ENCODE measurements at places on chromosomes 16 and 17.

DNA sequence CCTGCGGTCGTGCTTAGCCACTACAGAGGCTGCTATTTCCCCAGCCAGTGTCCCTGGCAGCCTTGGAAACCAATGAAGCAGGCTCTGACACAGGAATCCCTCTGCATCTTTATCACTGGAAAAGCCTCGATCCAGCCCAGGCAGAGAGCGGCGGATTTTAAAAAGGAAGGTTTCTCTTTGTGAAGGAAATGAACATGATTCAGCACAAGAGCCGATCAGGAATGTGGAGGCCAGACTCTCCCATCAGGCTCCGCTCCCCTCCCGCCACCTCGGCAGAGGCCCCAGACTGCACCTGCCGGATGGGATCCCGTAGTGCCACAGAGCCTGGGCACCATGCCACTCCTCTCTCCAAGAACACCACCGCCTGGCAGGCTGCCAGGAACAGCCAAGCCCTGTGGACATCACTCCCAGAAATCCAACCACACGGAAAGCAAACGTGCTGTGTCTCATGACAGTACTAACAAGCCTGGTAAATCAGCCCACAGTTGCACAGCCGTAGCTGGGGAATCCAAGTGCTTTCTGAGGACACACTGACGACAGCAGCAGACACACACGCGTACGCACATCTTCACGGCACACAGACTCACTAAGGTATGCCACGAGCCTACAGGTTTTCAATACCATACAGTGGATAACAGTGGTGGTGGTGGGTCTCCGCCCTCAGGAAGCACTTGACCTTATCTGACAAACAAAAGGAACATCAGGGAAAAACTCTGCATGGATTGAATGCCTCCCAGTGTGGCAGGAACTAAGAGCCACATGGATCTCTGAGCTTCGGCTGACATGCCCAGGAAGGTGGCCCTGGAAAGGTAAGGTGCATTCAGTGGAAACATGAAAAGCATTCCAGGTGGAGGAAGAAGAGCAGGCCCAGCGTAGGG is 5.4 kb downstream of the LRRC75A start:
- no peak for DNase-seq

- DNase-seq, result no peak
Observed at GRCh38 chr17:750431-751037, 1.5 kb downstream of the GEMIN4 start.

GRCh38 chr17:29941334-29941733 is at the start of gene EFCAB5:
TSS of gene EFCAB5 (plus strand) at chr17:29941634. CDS start at chr17:29941797, 163 bp downstream.
- DNase-seq, result no peak

GRCh38 chr16:1308036-1308976 is 1.1 kb upstream of the UBE2I start:
- DNase-seq, result no peak

GRCh38 chr16:46908540-46909372 is 24.6 kb downstream of the GPT2 start:
- DNase-seq, result peak; percentile 59

All from HTR-8/SVneo (cell line).